ENCODE measurements at places on chromosomes 3 and 15.

DNA sequence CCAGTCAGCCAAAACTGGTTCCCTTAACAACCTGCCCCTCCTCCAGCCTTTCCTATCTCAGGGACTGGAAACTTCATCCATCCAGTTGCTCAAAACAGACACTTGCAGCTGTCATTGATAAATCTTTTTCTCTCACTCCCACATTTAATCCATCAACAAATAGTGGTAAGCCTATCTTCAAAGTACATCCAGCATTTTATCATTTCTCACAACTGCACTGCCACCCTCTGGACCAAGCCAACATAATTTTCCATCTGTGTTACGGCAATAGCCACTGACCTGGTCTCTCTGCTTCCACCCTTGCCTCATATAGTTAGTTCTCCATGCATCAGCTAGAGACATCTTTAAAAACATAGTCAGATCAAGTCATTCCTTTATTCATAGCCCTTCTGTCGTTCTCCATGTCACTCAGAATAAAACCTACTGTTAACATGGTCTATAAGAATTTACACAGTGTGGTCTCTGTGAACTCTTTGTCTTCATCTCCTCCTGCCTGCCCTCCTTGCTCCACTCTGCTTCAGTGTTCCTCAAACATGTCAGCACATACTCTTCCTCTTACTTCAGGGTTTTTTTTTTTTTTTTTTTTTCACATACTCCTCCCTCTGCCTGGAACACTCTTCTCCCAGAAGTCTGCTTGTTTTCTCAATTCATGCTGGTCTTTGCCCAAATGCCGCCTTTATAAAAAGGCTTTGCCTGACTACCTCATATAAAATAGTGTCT lies 102.5 kb upstream of the COL6A5 start:
- no peak for DNase-seq

DNA sequence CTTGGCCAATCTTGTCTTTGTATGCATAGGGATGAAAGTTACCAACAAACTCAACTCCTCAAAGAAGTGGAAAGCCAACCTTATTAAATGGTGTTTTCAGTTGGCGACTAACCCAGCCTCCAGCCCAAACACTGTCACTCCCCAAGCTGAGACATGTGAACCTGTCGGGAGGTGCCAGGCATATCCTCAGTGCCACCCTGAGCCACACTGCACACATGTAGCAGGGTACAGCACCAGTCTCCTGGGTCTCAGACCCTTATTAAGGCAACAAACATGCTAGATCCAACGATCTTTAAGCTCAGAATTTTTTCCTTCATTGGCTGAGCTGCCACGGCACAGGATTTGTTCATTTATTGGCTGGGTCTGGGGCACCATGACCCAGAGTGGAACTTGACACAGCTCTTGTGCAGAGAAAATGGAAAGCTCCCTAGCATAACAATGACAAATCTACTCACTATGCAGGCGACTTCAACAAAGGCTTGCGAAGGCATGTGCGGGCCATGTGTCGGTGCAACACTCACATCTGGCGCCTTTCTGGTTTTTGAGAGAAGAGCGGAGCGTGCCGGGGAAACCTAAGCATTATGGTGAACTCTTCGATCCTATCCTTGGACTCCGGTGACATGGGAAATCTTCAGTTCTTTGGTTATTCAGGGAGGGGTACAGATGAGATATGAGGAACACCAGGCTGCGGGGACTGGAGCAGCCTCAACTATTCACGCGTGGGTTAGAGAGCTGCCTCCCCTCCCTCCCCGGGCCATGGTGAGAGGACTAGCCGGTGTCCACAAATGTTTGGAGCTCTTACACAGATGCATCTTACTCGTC lies 190.1 kb downstream of the FAM43A start:
- no peak for DNase-seq

DNA sequence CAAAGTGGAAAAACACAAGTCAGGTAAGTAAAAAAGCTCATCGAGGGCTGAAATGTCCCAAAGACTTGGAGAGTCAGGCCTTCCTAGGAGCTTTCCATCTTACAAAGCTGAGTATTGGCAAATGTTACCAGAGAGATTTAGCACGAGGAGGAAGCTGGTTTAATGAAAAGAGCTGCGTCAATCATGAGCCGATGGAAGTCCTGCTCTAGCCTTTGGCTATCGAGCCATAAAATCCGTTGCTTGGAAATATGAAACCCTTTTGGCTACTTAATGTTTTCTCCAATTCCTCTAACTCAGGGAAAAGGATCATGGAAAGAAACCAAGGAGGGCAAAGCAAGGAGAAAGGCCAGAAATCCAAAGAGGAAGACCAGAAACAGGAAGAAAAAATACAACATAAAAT lies 1074.6 kb downstream of the FHIT start:
- no peak for DNase-seq

GRCh38 chr3:146449613-146450012 lies 19.7 kb downstream of the PLSCR2 start:
- DNase-seq, result no peak

- no peak for DNase-seq
Observed at GRCh38 chr15:60121845-60122244, 117.7 kb downstream of the FOXB1 start.

DNA sequence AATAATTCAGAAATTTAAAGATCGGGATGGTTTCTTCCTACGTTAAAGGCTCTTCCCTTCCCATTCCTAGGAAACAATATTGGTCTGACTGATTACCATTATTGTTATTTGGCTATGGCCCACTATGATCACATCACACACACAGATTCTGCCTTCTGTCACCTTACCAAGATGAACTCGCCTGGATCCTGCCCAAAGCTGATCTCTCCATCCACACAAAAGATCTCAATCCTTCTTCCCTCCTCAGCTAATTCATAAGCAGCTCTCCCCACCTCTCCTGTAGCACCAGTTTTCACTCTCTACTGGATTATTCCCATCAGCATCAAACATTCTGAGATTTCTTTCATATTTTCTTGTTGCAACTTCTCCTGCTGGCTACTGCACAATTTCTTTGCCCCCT lies 25.0 kb downstream of the PLCL2 start:
- peak; percentile 66 for DNase-seq

DNA sequence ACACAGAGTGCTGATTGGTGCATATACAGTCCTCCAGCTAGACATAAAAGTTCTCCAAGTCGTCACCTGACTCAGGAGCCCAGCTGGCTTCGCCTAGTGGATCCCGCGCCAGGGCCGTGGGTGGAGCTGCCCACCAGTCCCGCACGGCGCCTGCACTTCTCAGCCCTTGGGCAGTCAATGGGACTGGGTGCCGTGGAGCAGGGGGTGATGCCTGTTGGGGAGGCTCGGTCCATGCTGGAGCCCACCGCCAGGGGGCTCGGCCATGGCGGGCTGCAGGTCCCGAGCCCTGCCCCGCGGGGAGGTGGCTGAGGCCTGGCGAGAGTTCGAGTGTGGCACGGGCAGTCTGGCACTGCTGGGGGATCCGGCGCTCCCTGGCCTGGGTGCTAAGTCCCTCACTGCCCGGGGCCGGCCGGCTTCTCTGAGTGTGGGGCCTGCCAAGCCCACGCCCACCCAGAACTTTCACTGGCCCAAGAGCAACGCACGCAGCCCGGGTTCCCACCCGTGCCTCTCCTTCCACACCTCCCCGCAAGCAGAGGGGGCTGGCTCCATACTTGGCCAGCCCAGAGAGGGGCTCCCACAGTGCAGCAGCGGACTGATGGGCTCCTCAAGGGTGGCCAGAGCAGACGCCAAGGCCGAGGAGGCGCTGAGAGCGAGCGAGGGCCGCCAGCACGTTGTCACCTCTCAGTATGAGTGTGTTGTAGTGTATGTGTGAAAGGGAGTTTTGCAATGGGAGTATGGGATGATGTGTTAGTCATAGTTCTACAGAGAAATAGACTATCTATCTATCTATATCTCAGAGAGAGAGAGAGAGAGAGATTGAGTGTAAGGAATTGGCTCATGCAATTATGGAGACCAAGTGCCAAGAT lies 69.0 kb downstream of the UBE2E2 start:
- no peak for DNase-seq

GRCh38 chr15:90419738-90420406 lies 31.8 kb downstream of the IQGAP1 start:
- DNase-seq, result no peak

DNA sequence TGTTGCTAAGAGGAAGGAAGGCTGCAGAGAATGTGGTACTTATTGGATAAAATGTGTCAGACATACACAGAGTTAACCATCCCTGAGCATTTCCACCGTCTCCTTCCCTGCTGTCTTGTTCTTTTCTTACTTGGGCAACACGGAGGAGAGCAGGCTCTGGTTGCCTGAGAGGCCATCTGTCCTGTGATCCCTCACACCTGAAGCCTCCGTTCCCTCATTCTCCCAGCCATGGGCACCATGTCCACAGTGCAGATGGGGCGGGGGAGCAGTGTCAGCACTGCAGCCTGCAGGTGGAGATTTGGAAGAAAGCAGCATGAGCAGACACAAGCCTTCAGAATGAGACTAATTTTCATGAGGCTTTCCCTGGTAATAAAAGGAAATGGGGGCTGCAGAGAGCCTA lies 133.7 kb downstream of the CHCHD6 start:
- no peak for DNase-seq

- peak; percentile 67 for DNase-seq
Observed at GRCh38 chr15:51681303-51681963, at the start of gene SCG3. SCG3 (plus strand) TSS chr15:51681503; CDS start chr15:51681756, 253 bp downstream.

GRCh38 chr3:123960781-123961507 lies at the start of gene CCDC14:
CCDC14 (minus strand) TSS chr3:123961229; CDS start chr3:123961173, 56 bp downstream.
- DNase-seq, result peak; percentile 97

DNA sequence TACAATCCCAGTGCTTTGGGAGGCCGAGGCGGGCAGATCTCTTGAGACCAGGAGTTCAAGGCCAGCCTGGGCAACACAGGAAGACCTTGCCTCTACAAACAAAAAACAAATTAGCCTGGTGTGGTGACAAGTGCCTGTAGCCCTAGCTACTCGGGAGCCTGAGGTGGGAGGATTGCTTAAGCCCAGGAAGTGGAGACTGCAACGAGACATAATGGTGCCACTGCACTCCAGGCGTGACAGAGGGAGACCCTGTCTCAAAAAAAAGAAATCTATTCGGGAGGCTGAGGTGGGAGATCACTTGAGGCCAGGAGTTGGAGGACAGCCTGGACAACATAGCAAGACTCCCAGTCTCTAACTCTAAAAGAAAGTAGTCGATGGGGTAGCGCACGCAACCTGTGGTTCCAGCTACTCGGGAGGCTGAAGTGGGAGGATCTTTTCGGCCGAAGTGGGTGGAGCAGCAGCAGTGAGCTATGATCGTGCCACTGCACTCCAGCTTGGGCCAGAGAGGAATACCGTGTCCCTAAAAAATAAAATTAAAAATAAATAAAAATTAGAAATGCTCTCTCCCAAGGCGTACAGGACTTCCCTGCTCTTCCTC lies 775 bp downstream of the C3orf33 start:
- DNase-seq, result no peak

- peak; percentile 93 for DNase-seq
Observed at GRCh38 chr15:73800662-73801345, 47.7 kb upstream of the INSYN1 start.

GRCh38 chr3:108171106-108171505 lies 51.1 kb downstream of the IFT57 start:
- no peak for DNase-seq

- no peak for DNase-seq
Observed at GRCh38 chr15:90154861-90155626, 46.1 kb upstream of the SEMA4B start.
